ENCODE measurements at places on chromosomes 5 and 9.

DNA sequence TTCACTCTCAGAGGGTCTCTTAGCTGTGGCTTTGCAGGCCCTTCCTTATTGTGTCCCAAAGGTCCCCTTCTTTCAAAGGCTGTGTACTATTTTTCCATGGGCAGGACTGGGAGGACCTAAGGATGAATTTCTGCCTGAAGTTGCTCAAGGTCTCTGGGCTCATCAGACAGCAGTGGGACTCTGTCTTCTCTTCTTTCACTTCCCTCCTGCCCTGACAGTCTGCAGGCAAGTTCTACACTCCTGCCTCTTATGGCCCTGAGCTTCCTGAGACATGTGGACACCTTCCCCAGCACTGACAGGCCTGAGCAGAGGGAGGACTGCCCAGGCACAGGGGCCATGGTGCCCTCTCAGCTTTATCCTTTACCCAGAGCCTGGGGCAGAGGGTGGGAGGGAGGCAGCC, 14.8 kb downstream of the ENHO start:
- DNase-seq = no peak

GRCh38 chr5:25649628-25650265, 1005.0 kb upstream of the CDH10 start:
- no peak for DNase-seq

DNA sequence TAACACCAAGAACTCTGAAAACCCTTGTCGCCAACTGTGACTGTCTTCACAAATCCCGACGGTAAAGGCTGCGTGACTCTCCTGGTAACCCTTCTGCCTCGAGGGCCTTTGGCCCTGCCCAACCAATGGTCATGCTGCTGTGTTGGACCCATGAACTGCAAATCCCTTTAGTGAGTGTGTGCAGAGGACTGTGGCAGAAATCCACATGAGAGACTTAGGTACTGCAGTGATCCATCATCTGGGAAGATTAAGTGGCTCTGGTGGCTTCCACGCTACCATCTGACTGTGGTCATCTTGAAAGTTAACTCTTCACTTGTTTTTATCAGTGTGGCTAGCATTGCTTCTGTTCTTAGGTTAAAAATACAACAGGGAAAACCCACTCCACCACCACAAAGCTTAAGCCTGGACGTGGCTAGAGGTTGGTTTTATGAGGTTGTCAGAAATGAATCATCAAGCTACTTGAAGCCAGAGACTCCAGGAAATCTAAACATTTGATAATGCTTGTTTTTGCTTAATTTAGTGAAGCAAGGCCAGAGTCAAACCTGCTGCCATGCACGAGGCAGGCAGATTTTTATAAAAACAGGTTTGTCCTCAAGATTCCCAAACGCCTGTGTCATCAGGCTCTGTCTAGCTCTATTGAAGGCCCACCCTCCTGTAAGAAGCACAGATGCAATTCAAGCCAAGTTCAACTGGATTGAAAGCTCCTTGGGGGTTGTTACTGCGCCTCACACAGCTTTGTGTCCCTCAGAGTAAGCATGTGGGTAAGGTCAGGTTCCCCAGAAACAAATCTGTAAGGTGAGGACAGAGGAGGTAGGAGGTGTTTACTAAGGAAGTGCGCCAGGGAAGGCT, 52.7 kb upstream of the ERCC6L2 start:
- DNase-seq = no peak

GRCh38 chr9:38074441-38074961, 5.5 kb upstream of the SHB start:
- DNase-seq = no peak

GRCh38 chr5:102681403-102681983, 73.6 kb upstream of the PAM start:
- peak; percentile 33 for DNase-seq

- no peak for DNase-seq
Observed at GRCh38 chr9:94182532-94182931, 76.6 kb upstream of the ZNF169 start.

- DNase-seq = no peak
Observed at GRCh38 chr5:3650320-3650719, 54.7 kb downstream of the IRX1 start.

- DNase-seq = no peak
Observed at GRCh38 chr5:34699155-34700077, 43.3 kb downstream of the RAI14 start.

DNA sequence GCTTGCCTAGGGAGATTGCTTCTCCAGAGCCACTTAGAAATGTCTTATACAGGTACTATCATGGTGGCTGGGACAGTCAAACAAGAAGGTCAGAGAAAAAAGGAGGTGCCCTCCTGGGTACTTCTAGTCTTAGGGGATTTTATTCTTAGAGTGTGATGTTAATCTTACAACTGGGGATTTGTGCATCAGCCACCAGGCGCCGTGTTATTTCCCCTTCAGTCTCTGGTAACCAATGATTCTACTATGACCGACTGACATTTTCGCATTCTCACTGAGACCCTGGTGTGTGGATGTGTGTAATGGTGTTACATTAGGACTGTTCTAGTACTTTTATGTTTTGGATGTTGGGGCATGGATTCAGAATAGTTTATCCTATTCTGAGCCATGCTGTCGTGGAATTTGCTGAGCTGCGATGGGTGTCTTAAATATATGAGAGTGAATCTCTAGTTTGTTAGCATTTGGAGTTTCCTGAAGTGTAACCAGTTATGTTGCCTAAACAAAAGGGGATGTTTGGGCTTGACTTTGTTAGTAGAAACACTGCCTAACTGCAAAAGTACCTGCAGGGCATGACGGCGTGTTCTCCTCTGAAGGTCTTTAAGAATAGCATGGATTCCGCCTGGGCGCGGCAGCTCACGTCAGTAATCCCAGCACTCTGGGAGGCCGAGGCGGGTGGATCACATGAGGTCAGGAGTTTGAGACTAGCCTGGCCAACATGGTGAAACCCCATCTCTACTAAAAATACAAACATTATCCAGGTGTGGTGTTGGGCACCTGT, 175.2 kb upstream of the DAP start:
- no peak for DNase-seq

GRCh38 chr5:174187481-174187880, 142.0 kb downstream of the NSG2 start:
- no peak for DNase-seq

GRCh38 chr9:69276775-69277174, 48.2 kb upstream of the ENTREP1 start:
- no peak for DNase-seq

DNA sequence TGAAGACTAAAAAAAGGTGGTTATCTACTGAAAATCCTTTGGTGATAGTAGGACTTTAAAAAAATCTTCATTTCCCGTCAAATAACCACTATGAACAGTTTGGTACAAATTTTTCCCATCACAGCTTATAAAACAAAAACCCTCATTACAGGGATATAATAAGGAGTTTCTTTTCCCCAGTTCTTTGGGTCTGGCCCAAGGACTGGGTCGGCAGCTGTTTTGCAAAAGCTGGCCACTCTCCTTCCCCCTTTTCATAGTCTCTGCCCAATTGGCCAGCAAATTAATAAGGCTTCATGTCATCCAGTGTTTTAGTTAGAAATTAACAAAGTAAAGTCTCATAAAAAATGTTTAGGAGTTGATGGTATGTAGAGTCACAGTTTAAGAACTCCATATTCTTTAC, 47.0 kb upstream of the PDE8B start:
- no peak for DNase-seq

GRCh38 chr9:80498001-80498555, 926.3 kb downstream of the TLE4 start:
- no peak for DNase-seq

DNA sequence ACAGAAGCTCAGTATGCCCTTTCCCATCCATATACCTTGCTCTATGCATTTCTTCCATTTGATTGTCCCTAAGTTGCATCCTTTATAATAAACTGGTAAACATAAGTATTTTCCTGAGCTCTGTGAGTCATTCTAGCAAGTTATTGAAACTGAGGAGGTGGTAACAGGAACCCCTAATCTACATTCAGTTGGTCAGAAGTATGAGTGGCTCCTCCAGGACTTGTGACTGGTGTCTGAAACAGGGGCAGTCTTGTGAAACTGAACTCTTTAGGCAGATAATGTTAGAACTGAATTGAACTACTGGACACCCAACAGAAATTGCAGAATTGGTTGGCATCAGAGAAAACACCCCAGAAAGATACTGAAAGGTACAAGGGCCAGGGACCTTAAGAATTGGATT, 133.1 kb upstream of the POU5F2 start:
- DNase-seq = no peak

DNA sequence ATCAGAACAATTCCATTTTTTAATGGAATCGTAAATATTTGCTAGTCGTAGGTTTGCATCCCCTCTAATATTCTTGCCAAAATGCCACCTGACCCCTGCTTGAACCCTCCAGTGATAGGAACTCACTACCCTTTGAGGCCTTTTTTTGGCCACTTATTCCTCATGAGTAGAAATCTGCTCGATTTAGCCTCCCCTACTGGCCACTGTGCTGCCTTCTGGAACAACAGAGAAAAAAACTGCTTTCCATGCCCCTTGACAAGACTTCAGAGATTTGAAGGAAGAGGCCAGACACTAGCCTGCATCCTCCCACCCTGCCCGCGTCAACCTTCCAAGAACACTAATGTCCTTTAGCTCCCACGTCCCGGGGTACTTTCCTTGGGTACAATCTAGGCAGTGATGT, 4.1 kb downstream of the CCDC69 start:
- no peak for DNase-seq

GRCh38 chr5:82309091-82309531, 31.0 kb upstream of the RPS23 start:
- DNase-seq = no peak

- DNase-seq = no peak
Observed at GRCh38 chr5:100760688-100761087, 142.4 kb downstream of the ST8SIA4 start.

- no peak for DNase-seq
Observed at GRCh38 chr5:6261256-6261655, 117.1 kb downstream of the MED10 start.
